ENCODE measurements at places on chromosomes 5 and 9.

DNA sequence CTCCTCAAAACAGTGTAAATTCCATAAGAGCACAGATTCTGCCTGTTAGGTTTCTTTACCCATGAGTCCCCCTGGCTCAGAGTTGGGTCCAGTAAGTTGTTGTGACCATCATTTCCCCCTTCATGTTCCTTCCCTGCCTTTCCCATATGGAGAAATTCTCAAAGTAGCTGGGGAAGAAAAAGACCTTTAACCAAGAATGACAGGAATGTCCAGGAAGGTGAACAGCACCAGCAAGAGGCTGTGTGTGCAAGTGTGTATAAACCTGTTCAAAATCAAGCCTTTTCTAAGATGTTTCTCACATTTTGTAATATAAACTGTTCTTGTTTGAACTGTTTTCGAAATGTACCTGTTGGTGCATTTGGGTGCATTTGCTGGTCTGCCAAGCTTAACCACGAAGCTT lies 238.2 kb downstream of the SLIT3 start:
- ATAC-seq: no peak

DNA sequence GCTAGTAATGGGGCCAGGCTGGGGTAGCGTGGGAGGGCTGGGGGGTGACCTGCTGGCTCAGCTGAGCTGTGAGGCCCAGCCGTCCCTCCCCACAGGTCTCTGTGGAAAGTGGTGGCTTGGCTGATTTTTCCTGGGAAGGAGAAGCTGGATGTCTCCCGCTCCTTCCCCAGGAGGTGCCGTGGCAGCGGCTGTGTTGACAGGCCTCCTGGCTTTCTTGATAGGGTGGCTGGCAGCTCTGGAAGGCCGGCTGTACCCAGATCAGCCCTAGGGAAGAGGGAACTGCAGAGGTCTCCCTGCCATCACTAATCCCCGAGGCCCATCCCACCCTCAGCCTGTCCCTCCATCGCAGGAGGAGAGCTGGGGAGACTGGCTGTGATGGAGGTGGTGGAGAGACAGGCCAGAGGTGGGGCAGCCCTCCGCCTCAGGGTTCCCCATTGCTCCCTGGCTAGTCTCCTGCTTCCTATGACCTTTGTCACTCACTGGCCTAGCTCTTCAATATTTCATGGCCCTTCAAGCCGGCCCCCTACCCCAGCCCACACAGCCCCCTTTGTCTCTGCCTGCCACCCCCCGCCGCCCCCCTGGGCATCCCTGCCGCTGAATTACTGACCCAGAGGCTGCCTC lies 6.8 kb downstream of the CXXC5 start:
- no peak for ATAC-seq

DNA sequence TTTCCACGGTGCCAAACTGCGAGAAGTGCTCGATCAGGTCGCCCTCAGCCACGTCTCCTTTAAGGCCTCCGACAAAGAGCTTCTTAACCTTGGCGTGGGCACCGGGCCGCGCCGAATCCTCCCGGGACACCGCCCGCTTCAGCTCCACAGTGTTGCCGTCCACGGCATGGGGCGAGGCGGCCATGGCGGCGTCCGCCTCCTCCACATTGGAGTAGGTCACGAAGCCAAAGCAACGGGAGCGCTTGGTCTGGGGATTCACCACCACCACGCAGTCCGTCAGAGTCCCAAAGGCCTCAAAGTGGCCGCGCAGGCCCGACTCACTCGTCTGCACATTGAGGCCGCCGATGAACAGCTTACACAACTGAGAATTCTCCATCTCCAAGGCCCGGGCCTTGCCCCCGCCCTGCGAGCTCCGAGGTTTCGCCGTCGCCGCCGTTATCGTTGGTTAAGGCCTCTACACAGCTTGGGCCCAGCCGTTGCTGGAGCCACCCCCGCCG lies 424 bp downstream of the HNRNPA0 start:
- peak; percentile 32 for ATAC-seq

- no peak for ATAC-seq
These were observed 163.6 kb upstream of the SMIM23 start for GRCh38 chr5:171622010-171622409.

DNA sequence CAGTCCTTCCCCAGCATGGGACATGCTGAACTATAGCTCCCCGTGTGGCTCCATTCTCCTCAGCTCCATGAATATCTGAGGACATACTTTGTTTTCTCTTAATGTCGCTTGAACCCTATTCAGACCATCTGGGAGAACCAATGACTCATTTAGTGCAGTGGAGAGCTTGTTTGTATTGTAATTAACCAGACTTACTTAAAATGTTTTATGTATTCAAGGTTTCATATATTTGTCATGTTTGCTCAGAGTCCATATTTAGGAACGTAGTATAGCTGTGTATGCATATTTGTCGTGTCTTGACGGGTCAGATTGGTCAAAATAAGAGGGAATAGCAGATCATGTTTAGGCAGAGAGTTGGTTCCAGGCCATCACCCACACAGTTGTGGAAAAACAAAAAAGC lies 150.1 kb upstream of the NTRK2 start:
- no peak for ATAC-seq

- no peak for ATAC-seq
These were observed 31.4 kb upstream of the MTAP start for GRCh38 chr9:21770871-21771560.

DNA sequence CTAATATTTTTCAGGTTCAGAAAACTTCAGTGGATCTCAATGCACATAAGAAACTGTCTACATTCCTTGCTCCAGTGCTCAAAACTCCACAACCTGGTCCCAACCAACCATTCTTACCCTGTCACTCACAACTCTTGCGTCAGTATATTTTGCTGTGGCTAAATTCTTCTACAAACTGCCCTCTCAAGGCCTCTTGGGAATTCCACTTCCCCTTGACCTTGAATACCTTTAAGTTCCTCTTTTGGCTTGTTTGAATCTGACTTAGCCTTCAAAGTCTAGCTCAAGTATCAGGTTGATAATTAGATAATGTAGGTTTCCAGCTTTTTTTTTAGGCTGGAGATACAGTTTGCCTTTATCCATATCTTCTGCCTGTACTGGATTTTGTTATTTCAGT lies 128.3 kb downstream of the SLF1 start:
- ATAC-seq: no peak

DNA sequence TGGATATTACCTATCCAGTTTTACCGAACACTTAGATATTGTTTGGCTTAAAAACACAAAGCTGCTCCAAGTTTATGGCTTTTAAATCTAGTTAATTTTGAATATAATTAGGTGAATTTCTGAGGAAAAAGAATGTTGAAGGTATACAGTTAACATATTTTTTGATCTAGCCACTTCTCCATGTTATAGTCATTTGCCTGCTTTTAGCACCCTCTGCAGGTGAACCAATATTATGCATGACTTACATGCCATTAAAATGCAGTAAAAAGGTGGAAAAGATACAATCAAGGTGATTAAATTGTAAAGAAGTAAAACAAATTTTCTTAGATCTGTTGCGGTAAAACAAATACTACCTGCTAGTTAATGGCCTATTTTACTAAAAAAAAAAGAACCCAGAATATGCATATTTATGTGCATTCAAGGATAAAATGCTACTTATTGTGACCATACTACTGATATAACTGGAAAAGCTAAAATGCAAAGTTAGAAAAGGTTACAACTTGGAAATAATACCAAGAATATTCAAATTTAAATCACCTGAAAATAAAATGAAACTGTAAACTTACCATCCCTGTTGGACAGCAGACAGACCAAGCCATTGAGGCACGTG lies 132.1 kb downstream of the AP3B1 start:
- ATAC-seq: peak; percentile 56

- ATAC-seq: peak; percentile 48
These were observed 2.7 kb downstream of the CXCL14 start for GRCh38 chr5:135576075-135576599.

Measured in SK-N-SH treated with all-trans-retinoic acid at 6 μM for 48 hours (cell line).